ENCODE measurements at places on chromosomes 7 and 10.

GRCh38 chr10:19595212-19595845, 220.9 kb upstream of the PLXDC2 start:
- no peak for DNase-seq

GRCh38 chr7:132652507-132652906, 76.2 kb upstream of the PLXNA4 start:
- DNase-seq: no peak

DNA sequence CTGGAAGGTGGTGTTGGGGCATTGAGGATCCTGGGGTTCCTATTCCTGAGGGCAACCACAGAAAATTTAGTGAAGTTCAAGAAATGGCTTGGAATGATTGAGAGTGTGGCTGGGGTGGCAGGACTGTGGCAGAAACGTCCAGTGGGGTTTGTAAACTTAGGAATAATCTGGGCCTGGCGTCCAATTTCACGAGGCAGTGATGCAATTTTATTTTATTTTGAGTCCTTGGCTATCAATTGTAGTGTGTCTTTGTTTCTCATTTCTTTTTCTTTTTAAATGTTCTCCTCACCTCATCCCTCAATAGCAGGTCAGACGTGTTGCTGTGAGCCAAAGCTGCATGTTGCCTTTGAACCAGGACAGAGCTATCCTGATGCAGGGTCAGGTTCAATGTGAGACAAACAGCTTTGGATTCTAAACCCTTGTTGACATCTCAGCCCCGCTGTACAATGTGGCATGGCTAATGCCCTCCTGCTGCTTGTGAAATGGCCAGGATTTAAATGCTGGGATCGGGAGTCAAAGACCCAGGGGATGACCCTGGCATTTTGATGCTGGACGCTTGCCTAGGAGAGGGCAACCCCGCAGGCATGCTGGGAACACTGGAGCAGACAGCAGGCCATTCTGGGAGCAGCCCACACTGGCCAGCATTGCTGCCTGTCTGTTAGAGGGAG, 64.8 kb downstream of the RBM20 start:
- no peak for DNase-seq

- peak; percentile 20 for DNase-seq
These were observed 97.3 kb downstream of the CLEC2L start for GRCh38 chr7:139620676-139621344.

- no peak for DNase-seq
These were observed 28.6 kb downstream of the MACC1 start for GRCh38 chr7:20188567-20188966.

DNA sequence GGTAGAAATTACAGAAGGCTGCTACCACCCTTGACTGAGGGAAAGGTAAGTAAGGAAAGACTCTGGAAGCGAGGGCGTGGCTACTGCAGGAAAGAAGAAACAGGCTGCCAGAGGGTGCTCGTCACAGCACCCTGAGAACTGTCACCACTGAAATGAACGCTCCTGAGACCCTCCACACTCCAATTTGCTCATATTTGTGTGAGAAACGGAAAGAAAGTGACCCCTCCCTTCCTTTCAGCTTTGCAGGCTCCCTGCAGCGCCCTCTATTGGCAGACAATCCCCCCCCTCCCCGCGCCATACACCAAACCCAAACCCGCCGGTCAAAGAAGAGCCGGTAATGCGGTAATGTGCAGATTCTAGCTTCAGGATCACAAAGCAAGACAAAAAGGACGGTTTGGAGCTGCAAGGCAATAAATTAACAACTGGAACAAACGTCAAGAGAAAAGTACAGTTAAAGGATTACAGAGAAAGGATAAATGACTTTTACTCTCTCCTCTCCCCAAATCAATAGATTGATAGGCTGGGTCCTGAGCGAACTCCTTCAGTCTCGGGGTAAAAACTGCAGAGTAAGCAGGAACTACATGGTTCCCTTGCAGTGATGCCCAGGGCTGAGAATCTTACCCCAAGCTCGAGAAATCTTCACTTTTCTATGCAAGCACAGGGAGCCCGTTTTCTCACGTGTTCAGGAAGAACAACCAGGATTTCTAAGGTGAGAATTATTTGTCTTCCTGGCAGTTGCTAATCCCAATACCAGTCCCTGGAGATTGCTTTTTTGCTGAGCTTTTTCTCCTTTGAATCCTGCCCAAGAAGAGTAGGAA, 47.6 kb downstream of the STEAP1B start:
- no peak for DNase-seq

- DNase-seq: no peak
These were observed 378.2 kb upstream of the PRKCQ start for GRCh38 chr10:6958254-6958653.

DNA sequence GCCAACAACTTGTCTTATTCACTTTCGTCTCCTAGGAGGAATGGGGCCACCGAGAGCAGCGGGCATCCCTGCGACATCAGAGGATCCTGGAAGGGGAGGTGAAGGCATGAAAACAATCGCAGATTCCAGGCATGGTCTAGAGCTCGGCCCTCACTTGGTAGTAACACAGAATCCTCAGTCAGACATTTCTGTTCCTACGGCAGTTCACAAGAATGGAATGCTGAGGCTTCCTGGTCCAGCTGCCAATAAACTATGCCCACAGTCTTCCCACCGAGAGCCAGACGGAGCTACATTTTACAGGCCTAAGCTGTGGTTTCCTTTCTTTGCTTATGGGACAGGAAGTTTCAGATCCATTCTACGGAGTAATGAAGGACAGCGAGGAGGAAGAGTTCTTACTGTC, 75.8 kb downstream of the OR13A1 start:
- DNase-seq: no peak

DNA sequence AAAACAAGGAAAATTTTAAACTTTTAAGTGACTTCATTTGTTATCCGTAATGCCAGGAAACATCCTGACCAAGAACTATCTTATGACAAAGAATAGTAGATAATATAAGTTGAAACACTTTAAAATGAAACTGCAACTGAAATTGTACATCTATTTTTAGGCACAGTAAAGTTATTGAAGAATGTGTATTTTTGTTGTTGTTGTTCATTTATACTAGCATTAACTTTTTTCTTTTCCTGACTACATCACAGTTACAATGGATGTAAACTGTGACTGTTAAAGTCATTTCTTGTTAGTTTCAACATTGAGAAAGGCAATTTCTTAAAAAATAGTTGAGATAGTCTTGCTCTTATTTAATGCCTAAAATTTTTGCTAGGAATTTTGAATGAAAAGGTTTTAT, 2.6 kb downstream of the CPED1 start:
- DNase-seq: no peak

- DNase-seq: no peak
These were observed 15.3 kb downstream of the MYH16 start for GRCh38 chr7:99287779-99288534.

- no peak for DNase-seq
These were observed 268.4 kb upstream of the NPVF start for GRCh38 chr7:25496476-25497368.

DNA sequence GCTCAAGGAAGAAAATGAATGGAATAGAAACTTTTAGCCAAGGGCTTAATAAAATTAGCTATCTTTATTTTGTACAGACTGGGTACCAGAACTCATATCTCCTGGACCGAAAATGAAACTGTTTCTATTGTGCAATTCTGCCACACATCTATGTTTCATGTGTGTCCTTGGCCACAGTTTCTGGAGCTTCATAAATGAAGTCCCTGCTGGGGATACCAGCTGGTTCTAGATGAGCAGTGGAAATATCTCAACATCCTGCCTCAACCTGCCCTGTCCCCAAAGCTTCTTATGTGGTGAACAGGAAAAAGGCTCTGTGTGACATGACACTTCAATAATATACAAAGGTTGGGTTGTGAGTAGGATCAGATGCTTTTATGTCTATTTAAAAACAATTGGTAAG, 310.1 kb upstream of the SORCS1 start:
- DNase-seq: no peak

- no peak for DNase-seq
These were observed 7.9 kb downstream of the NXPH1 start for GRCh38 chr7:8441106-8441965.

DNA sequence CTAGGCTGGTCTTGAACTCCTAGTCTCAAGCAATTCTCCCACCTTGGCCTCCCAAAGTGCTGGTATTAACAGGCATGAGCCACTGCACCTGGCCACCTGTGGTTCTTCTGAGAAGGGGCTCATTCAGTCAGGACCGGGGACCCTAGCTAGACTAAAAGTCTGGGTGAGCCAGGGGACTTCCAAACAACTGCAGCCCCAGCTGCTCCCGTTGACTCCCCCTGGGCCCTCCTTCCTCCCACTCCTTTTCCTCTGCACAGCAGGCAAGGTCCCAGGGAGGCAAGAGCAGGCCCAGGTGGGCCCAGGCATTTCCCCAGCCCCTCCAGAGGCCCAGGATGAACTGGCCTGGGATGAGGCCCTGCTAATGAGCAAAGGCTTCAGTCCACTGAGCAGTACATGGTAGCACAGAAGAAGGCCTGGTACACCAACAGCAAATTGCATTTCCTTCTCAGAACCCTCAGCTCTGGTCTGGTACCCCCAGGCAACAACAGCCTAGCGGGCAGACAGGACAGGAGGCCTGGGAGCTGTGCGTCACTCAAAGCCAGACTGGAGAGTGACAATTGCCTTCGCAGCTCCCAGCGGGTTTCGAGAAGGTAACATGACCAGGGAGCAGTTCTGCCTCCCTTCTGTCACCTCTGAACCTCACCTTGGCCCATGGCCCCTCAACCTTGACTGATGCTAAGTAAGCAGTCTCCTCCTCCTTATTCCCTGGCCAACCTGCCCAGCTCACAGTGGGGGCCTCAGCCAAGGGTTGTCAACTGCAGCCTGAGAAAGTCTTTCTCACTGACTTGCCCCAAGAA, 30.7 kb upstream of the HSPA12A start:
- no peak for DNase-seq

- DNase-seq: no peak
These were observed 91.5 kb downstream of the SEMA3D start for GRCh38 chr7:85095366-85095765.

GRCh38 chr7:30950197-30950596, 13.6 kb upstream of the GHRHR start:
- no peak for DNase-seq

DNA sequence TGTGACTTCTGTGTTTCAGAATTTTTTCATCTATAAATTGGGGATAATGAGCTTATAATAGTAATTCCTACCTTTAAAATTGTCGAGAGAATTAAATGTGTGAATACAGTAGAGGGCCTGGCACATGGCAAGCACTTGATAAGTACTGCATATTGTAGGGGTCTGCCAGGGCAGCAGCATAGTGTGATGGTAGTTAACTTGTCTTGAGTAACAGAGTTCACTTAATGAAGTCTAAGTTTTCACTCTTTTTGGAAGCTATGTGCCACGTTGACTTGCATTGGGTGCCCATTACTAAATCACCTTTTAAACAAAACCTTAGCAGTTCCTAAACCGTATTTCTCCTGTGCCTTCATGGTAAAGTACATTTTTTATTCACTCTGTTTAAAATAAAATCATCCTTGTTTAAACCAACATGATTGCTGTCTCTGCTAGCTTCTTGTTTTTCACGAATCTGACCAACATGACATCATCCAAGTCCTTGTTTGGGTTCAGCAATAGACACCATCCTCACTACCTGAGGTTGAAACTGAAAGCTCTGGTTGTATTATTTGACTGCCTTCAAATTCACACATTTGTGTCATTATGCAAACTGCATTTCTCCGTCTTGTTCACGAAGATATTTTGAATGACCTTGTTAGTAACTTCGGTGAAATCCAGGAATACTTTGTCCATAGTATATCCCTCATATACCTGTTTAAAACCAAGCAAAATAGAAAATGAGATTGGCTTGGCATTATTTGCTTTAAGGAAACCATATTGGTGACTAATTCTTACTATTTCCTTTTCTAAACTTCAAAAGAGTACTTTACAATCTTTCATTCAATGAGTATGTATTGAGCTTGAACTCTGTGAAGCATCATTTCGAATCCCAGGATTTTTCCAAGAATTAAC, 340.2 kb downstream of the SUGCT start:
- no peak for DNase-seq

DNA sequence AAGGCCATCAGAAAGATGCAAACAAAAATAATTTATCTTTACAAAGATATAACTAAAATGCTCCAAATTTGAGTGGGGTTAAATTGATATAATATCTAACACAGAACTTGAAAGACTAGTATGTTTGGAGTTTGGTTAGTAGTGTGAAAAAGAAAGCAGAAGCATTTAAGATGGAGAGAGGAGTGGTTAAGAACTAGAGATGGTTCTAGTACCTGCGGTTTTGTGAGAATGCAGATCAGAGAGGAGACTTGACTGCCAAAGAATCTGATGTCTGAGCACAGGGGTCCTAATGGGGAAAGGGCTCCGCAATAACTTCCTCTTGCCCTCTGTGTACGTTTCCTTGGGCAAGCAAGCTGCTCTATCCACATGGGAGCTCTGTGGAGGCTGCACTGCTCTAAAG, 506.8 kb upstream of the COBL start:
- DNase-seq: no peak

DNA sequence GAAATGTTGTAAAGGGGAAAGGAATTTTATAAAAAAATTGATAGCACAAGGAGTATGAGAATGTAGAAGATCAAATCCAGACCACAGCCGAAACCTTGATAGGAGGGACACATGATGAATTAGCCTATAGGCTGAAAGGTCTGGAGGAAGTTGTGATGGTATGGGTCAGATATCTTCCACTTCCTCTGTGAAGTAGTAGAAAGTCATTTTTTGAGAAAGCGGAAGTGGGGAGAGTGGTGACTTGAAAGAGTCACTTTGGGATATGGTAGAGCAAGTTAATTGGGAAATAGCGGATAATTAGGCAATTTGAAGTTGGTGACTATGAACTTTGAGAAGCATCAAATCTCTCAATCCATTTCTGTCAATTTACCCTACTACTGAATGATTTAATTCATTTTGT, 99.4 kb downstream of the GRM8 start:
- no peak for DNase-seq

DNA sequence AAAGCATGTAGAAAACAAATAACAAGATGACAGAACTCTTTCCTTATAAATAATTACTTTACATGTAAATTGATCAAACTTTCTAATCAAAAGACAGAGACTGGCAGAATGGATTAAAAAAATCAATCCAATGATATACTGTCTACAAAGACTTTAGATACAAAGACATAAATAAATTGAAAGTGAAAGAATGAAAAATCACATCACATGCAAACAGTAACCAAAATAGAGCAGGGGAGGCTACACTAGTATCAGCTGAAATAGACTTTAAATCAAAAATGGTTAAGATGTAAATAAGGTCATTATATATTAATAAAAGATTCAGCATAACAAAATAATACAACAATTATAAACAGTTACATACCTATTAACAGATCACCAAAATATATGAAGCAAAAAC, 97.3 kb downstream of the SNX13 start:
- no peak for DNase-seq

DNA sequence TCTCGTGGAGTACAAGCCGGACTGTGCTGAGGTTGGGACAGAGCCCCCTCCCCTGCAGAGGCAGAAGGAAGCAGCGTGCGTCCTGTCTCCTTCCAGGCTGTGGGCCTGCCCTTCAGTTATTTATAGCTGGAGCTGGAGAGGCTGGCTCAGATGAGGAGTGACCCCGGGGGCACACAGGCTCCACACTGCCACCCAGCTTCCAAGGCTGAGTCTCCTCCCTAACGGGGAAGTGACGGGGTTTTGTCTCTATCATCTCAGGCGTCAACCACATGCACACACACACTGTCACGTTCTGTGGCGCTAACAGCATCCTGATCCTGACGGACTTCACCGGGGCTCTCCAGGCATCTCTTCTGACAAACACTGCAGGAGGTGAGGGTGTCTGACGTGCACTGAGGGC, 25.4 kb downstream of the AMZ1 start:
- DNase-seq: no peak

GRCh38 chr10:22580711-22581110, 133.7 kb downstream of the PIP4K2A start:
- no peak for DNase-seq

- no peak for DNase-seq
These were observed 44.2 kb downstream of the DRGX start for GRCh38 chr10:49351669-49352068.

Measured in activated CD8-positive, alpha-beta memory T cell treated with anti-CD3 and anti-CD28 coated beads for 1 hour (primary cell).